ENCODE measurements at places on chromosomes 1 and 21.

DNA sequence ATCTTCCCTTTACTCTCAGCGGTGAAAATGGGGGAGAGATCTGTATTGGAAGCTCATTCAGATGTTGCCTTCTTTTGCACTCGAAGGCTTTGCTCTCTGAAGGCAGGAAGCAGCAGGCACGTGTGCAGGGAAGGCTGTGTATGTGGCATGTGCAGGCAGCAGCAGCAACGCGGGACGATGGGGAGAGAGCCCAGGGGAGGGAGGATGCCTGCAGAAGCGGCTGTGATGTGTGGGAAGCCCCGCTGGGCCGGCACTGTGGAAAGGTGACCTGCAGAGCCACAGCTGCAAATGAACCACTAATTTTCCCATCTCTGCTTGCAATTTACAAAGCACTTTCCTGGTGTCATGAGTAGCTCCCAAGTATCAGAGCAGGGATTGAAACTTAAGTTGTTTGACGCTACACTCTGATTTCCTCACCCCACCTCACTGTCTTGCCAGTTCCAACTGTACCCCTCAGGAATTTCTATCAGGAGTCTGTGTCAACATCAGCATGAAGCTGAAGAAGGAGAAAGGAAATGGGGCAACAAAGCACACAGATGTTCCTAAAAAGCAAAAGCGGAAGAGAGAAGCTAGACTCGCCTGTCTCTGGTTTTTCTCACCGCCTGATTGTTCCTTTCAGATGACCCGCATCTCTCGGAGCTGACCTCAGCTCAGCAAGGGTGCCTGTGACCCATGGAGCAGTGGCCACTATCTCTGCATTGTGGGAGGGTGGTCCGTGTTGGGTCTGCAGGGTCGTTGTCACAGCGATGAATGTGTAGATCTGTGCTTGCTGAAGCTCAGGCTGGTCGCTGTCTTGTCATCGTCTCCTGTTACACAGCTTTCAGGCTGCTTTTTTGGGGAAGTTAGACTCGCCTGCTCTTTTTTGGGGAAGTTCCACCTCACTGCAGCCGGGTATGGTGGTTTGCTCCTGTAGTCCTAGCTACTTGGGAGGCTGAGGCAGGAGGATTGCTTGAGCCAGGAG, 156.1 kb downstream of the KIF26B start:
- DNase-seq: no peak

DNA sequence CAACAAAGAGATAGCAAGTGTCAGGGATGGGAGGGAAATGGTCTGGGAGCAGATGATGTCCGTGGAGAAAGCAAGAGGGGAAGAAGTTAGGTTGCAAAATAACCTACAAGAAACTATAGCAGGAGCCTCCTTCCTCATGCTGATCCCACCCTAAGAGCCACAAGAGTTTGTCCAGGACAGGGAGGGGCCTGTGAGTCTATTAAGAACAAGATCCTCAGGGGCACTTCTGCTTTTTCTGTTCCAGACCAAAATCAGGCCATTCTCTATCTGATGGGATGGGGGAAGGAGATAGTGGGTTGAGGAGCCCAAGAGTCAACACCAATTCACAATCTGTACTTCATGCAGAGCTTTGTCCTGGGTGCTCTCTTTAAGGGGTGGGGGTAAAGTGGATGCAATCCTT, 7.7 kb upstream of the ATP1A4 start:
- no peak for DNase-seq

GRCh38 chr1:111884772-111885443, 104.6 kb downstream of the KCND3 start:
- DNase-seq: no peak

DNA sequence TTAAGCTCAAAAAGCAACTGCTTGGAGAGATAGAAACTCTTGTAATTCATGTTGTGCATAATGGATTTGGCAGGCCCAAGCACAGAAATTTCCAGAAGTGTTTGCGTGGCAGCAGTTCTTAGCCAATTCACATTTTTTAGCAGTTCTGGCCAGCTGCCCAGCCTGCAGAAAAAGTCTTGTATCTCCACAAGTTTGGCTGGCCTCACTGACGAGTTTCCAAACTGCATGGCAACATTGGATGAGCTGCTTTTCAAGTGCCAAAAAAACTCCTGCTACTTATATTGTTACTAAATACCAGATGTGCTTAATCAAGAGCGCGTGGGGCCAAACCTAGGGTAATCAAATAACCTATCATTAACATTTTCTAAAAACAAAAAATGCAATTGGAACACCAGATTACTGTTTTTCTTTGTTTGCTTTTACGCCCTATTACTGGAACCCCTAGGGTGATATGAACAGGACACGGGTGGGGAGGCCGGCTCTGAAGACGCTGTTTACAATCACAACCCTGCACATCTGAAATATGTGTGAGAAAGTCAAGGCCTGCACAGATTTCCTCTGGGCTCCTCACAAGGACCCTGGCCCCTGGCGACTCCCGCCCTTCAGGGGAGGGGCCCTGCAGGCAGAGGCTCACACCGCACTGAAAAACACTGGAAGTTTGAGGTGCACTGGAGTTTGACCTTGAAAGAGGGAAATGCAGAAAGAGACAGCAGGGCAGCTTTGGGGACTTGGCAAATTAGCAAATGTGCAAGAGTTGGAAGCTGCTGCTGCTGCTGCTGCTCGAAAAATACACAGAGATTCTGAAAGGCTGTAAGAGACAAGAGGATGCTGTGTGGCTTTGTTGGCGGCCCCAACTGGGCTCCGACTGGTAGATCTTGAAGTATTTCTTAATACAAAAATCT, 55.2 kb upstream of the TARBP1 start:
- no peak for DNase-seq

- no peak for DNase-seq
These were observed 65.7 kb upstream of the SYT6 start for GRCh38 chr1:114219172-114219868.

DNA sequence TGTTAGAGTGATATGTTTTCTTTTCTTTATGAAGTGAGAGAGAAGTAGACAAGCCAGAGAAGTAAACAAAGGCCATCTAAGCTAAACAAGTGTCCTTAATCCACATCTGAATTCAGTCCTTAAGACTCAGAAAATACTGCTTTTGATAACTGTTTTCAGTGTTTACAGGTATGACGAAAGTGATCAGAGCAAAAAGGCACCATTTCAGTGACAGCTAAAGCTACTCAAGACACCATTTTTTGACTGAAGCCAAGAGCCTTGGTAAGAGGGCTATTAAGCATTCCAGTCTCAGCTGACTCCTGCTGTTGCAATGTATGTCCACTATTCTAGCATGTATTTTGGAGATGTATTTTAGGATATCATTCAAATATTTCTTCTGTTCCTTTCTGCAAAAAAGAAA, 4.1 kb downstream of the KMO start:
- no peak for DNase-seq

- DNase-seq: no peak
These were observed 182.2 kb downstream of the AJAP1 start for GRCh38 chr1:4836574-4836973.

- no peak for DNase-seq
These were observed 45.8 kb downstream of the MIGA1 start for GRCh38 chr1:77825131-77825709.

- no peak for DNase-seq
These were observed 94.3 kb upstream of the GALNT2 start for GRCh38 chr1:229972600-229973296.

- no peak for DNase-seq
These were observed 33.5 kb downstream of the CSMD2 start for GRCh38 chr1:34131396-34132160.

- no peak for DNase-seq
These were observed 89.5 kb downstream of the SCMH1 start for GRCh38 chr1:41152622-41153044.

DNA sequence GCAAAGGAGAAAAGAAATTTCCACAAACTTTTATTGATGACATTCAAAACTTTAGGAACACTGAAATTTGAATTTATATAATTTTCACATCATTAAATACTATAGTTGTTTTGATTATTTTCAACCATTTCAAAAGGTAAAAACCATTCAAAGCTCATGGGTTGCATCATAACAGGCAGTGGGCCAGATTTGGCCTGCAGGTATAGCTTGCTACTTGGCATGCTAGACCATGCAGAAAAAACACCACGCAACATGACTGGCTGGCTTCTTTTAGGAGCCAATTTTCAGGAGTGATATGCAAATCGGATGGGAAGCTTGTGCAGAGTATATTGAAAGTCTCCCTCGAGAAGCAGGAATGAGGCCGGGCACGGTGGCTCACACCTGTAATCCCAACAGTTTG, 144.8 kb downstream of the GLUL start:
- DNase-seq: no peak

DNA sequence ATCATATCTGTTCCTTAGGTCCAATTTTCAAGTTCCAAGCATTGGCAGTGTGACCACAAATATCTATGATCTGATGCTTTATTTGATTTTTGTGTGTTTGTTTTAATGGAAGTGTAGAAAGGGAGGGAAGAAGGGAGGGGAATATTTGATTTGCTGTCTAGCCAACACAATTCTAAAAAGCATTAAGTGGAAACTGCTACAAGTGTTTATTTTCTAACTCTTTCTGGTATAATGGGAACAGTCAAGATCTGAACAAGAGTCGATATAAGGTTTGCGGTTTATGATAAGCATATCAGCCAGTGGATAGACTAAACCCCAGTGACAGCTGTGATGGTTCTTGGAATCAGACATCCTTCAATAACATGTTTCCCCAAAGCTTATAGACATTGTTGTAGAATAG, 267.8 kb upstream of the SNX7 start:
- no peak for DNase-seq

- no peak for DNase-seq
These were observed 12.1 kb downstream of the ARHGEF16 start for GRCh38 chr1:3466366-3467075.

DNA sequence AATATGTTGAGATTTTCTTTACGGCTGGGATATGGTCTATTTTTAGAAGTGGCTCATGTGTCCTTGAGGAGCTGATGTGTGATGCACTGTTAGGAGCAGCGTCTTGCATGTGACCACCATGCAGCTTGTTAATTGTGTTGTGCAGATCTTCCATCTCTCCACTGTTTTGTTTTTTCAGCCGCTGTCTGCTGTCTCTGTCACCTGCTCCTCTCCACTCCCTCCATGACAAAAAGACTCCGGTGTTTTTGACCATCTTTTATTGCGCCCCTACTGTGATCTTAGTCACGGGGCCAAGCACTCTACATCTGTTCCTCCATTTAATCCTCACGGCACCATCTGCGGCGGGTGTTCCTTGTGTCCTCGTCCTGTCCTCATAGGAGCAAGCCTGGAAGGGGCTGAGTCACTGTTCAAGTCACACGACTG, 51.8 kb downstream of the ADARB1 start:
- DNase-seq: no peak

GRCh38 chr1:91670781-91671180, 170.1 kb downstream of the CDC7 start:
- no peak for DNase-seq

- no peak for DNase-seq
These were observed 15.2 kb downstream of the DDX20 start for GRCh38 chr1:111770916-111771315.

DNA sequence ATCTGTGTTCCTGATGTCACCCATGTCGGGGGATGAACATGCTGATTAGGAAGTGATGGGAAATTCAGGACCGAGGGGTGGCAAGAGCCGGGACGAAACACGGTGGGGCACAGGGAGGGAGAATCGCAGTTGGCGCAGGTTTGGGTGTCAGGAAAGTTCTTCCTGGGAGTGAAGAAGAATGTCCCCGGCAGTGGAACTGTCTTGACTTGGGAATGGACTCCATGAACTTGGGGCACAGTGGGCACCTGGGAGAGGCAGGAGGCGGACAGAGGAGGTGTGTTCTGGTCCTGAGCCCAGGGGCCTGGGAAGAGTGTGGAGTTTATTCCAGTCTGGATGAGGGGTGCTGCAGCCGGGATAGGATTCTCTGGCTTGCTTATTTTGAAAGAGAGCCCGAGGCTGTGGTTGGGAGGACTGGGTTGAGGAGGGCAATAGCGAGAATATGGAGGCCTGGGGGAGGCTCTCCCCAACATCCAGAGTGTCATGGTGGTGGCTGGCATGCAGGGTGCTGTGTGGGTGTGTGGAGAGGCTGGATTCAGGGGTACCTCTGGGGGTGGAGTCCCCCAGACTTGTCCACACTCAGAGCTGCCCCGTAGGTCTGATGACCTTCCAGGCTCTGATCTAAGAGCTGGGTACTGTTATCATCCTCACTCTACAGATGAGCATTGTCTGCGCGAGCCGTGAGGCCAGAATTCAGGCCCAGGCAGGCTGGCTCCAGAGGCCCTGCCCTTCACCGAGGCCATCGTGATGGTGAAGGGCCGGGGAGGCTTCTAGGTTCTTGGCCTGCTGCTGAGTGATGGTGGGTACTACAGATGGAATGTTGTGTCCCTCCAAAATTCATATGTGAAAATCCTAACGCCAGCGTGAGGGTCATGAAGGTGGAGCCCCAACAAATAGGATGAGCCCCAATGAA, 274.5 kb upstream of the C1orf174 start:
- no peak for DNase-seq
